ENCODE measurements at places on chromosomes 13 and 19.

DNA sequence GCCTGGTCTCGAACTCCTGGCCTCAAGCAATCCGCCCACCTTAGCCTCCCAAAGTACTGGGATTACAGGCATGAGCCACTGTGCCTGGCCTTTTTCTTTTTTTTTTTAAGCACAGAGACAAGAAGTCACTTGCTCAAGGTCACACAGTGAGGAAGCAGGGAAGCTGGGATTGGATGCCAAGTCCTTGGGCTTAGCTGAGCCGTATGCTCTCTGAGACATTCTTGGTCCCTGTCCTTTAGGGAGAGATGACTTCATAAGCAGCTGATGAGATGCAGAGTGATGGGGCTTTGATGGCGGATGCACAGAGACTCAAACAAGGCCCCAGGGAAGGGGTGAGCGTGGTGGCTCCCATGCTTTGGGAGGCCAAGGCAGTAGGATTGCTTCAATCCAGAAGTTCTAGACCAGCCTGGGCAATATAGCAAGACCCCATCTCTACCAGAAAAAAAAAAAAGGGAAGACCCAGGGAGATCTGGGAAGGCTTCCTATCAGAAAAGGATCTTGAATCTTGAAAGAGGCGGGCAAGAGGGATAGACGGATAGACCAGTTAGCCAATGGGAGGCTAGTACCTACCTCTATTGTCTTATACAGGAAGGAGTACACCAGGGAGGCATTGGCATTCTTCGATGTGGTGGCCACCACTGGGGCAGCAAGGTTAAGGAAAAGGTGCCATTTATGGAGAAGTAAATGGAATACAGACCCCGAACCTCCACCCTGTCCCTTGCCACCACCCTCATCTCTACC is 3.9 kb downstream of the AP1M2 start:
- DNase-seq, result no peak

- DNase-seq, result no peak
Measured at GRCh38 chr19:29119590-29119989, 93.4 kb downstream of the UQCRFS1 start.

- no peak for DNase-seq
Measured at GRCh38 chr13:46749951-46750350, 47.0 kb downstream of the ESD start.

GRCh38 chr19:37012093-37012745 is 66.0 kb upstream of the ZNF420 start:
- DNase-seq, result no peak

DNA sequence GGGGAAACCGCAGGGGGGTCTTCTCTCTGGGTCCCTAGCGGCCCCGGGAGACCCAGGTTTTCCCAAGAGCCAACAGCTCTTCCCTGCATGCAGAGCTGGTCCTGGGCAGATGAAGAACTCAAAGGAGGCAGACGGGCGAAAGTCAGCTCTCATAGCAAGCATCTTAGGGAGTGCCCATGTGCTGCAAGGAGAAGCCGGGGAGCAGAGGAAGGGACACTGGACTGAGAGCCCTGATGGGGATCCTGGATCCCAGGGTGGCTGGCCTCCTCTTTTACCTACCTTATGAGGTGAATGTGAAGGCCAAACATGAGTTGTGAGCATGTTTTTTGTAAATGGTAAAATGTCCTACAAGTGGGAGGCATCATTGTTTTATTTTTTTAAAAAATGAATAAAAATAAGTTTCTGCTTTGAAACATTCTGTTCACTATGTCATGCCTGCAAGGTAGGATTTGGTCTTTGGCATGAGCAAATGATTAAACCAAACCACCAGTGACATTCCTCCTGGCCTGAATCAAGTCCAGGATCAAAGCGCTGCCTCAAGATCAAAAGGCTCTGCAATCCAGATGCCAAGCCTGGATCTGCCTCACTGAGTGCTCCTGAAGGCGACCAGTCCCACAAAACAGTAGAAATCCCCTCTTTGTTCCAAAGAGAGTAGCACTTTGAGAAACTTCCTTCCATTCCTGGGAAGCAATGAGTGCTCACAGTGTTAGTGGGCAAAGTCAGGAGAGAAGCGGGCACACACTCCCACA is 92.2 kb upstream of the SERP2 start:
- DNase-seq, result no peak

GRCh38 chr13:97982286-97982685 is 28.8 kb downstream of the IPO5 start:
- DNase-seq, result no peak

GRCh38 chr19:50705422-50706019 is 14.1 kb downstream of the SHANK1 start:
- DNase-seq, result no peak
